Esophagus muscularis mucosa (tissue), 4 donors: ENCODE measurements at places on chromosomes 16 and 17.

GRCh38 chr16:9395958-9396359 is 304.5 kb downstream of the HAPSTR1 start:
- no peak for DNase-seq

- no peak for DNase-seq
Observed at GRCh38 chr17:77444984-77445759, 304.4 kb downstream of the SEC14L1 start.

DNA sequence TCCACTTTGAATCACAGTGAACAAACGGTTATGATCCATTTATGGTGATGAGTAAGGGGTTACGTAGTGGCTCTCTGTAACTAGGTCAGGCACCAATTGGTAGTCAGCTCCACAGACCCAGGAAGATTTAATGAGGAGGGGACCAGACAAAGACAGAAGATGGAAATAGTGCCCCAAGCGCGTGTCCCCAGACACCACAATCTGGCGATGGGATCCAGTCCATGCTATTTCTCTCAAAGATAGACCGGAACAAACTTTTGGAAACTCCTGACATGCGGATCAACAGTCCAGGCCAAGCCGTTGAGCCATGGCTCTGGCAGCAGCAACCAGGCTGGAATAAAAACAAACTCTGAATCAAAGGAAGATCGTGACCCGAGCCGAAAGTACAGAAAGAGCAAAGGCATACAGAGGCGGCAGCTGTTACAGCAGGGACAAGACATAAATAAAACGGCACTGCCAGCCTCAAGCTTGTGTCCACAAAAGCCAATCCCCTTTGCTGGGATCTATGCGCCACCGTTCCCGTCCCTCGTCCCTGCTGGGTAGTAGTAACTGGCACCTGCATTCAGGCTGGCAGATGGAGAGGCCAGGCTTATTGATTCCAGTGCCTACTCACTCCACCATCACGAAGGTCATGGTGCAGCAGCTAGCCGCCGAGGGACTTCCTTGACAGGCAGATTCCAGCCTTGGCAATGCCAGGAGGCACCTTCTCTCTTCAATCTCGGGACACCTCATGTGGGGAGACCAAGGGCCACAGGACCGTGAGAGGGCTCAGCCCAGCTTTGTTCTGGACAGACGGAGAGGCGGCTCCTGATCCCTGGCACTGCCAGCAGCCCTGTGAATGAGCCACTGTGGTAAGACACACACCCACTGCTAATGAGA is 50.2 kb downstream of the CDH11 start:
- peak; percentile 91 for DNase-seq

DNA sequence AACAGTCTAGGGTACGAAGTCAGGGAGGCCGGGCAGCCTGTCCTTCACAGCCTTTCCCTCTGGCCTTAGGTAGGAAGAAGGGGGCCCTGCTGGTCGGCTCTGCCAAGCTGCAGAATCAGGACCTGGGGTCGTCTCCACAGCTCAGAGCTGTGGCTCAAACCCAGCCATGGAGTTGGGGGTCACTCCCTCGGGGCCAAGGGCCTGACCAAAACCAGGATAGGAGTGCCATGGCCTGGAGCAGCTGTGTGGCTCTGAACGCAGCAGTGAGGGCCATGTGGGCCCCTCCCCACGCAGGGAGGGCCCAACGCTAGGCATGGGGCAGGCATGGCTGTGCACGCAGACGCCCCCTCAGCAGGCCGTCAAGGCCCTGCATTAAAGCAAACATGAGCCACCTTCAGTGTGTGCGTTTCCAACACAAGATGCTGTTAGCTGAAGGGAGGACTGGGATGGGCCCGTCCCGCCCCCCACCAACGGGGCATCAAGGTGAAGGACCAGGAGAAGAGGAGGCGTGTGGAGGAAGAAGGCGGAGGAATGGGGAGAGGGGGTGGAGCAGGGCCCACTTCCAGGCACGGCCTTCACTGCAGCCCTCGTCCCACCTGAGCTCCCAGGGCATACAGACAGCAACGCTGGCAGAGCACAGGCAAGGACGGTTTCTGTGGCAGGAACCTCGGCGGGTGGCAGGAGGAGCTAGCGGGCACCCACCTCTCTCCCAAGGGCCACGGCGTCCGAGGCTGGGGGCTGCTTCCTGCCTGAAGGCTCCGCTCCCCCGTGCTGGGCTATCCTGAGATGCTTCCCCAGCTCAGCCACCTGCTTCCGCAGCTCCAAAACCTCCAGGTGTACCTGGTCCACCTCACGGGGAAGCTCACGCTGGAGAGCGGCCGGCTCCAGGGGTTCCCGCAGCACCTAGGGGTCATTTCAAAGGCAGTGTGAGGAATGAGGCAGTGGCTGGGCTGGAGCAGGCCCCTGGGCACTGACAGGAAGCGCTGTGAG is 55.3 kb downstream of the CCDC57 start:
- no peak for DNase-seq
